ENCODE measurements at places on chromosomes 2 and 18.
A peak's percentile ranks its signal among the peaks of the same experiment; 100 is the strongest.

DNA sequence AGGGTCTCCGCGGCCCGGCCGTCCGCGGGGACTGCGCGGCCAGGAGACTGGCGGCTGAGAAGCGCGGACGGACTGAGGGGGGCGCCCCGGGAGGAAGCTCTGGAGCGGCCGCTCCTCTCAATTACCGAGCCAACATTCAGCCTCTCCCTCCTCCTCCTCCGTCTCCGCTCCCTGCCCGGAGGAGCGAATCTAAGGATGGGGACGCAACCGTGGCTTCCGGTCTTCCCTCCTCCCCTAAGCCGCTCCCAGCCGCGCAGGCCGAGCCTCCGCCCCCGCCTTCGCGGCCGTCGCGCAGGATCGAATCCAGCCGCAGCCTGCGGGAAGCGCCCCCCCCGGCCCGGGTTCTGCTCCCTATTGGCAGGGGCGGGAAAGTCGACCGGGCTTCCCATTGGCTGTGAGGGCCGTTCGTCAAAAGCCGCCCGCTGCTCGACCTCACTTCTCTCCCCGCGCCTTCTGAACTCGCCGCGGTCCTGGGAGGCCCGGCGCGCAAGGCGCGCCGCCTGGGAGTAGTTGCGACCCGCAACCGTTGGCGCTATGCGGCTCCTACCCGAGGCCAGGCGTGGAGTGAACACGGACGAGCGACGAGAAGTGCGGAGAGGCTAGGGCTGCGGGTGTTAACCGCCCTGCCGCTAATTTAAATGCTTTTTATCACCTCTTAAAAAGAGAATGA, at the start of gene HNRNPLL:
HNRNPLL (minus strand) TSS at position 197 of the 670 bp plus-strand sequence. CDS start 302 bp downstream, outside the sequence.
- peak; percentile 96 for DNase-seq

- peak; percentile 18 for DNase-seq
Measured at GRCh38 chr2:41768310-41768709, 279.5 kb upstream of the PKDCC start.

DNA sequence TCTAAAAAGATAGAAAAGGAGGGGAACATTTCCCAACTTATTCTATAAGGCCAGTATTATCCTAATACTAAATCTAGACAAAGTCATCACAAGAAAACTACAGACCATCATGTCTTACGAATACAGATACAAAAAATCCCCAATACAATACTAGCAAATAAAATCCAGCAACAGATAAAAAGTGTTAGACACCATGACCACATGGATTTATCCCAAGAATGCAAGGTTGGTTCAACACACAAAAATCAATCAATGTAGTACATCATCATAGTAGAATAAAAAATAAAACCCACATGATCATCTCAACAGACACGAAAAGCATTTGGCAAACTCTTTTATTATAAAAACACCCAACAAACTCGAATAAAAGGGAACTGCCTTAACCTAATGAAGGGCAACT, 18.5 kb downstream of the SLC66A2 start:
- no peak for DNase-seq

DNA sequence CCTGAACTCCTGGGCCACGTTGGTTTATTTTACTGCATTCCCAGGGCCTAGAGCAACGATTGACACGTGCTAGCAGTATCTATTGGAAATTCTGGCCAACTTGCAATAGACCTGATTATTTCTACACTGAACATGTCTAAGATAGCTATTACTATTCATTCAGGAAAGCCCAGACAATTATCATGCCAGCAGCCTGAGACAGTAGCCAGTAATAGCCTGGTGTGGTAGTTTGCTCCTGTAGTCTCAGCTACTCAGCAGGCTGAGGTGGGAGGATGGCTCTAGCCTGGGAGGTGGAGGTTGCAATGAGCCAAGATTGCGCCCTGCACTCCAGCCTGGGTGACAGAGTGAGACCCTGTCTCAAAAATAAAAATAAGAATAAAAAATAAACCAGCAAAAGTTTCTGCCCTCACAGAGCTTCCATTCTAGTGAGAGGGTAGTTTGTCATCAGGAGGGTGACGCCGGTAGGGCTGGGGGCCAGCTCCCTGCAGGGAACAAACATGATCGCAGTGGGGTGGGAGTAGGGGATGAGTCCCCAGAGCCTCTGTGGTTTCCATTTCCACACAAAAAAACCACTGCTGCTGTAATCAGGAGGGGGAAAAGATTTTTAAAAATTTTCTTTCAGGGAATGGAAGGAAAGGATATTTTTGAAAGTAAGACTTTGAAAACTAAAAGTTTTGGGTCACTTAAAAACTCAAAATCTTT, 4.3 kb downstream of the CASP8 start:
- no peak for DNase-seq

- DNase-seq: peak; percentile 54
Measured at GRCh38 chr2:208320686-208321085, 54.6 kb downstream of the PIKFYVE start.

GRCh38 chr2:142220901-142221300, 90.1 kb upstream of the LRP1B start:
- peak; percentile 3 for DNase-seq

DNA sequence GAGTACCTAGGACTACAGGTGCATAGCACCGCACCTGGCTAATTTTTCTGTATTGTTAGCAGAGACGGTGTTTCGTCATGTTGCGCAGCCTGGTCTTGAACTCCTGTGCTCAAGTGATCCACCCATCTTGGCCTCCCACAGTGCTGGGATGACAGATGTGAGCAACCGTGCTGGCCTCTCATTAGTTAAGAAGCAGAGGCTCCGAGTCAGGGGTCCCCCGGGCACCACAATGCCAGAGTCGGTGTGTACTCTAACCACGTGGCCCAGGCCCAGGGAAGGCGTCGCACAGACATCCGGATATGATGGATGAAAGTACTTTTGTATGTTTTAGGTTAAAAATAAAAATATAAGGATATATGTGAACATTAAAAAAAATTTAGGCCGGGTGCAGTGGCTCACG, 28.3 kb upstream of the HPCAL1 start:
- DNase-seq: no peak

DNA sequence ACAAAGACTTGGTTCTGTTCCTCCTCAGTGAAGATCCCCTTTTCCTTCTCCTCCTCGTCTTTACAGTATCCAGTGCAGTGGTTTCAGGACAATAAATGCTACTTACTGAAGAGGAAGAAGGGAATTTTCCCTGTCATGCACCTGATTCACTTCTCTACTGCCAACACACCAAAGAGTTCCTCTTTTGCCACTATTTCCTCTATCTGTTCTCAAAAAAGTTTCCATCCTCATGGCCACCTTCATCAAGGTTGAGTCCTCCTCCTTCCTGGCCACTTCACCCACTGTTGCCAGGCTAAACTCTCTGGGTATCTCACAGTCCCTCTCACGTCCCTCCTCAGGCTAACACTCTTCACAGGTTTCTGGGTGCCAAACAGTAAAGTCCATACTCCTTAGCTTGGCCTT, 41.7 kb downstream of the PLEKHM3 start:
- DNase-seq: no peak

DNA sequence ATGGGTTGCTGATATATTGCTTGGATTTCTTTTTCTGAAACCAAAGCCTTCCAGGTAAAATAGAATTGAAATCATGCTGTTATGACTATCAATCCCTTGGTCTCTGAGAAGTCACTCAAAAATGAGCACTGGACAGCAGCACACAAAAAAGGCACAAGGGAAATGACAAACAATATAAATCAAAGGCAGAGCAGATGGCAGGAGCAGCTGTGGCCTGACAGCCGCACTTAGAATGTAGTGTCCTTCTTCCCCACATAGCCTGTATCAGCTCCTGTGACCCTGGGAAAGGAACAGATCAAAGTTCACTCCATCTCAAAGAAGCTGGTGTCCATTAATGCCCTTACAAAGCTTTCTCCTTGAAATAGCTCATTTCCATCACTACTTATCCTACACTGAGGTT, 326.7 kb downstream of the SUCLG1 start:
- DNase-seq: no peak

DNA sequence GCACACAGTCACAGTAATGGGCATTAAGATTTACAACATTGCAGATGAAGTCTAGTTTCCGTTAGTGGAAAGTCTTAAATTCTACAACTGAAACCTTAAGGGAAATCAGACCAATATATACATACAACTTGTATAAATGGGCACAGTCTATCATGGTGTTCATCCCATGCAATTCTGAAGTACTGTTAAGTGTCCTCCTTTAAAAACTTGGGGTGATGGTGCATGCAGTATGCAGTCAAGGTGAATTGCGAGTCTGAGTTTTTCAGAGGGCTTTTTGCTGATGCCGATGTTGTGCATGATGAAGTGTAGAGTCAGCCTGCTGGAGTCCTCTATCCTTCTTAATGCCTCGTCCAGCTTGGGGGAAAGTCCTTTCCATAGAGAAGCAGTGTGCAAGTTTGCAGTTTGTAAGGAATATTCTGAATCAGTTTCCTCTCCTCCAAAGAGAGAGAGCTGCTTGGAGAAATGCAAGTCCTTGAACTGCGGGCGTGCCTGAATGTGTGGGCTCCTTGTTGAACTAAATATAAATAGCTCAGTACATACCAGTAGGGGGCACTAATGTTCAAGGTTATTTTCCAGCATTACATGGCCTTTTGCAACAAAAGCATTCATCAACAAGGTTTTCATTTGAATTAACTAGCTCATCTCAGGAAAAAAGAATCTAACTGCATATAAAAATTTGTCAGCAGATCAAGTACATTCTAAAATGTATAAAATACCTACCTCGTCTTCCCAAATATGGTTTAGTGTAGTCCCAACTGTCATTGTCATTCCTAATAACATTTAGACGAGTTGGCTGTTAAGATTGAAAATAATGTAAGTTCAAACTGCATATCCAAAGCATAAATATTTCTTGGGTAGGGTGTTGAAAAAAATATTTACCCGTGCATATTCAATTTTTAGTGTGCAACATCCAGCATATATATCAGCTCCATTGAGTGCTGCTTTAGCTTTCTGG, 21.3 kb downstream of the HNRNPLL start:
- DNase-seq: peak; percentile 75

GRCh38 chr18:23872701-23873550, 141.6 kb upstream of the TTC39C start:
- DNase-seq: no peak

Measured in muscle of arm (tissue), 14 donors.